ENCODE measurements at places on chromosomes 3 and 15. TPM values are rescaled to one million over a fixed set of nuclear protein-coding genes. Genes with fewer than 3 reads are reported as not detected.

Gene SUSD5
- total RNA-seq = 1.7 TPM

Gene UBE3A
- total RNA-seq = 153 TPM

Gene RTP3
- total RNA-seq = not detected

Gene P2RY13
- 1.5 TPM for total RNA-seq

Gene TTC14
- total RNA-seq = 36.9 TPM

Gene ANKDD1A
- total RNA-seq = 12.0 TPM

All from temporal lobe (tissue), 4 donors.